ENCODE measurements at places on chromosomes 2 and 18.

- DNase-seq = no peak
Observed at GRCh38 chr2:189134485-189134884, 45.1 kb downstream of the COL5A2 start.

GRCh38 chr2:214671319-214671885 lies 138.1 kb downstream of the BARD1 start:
- no peak for DNase-seq

DNA sequence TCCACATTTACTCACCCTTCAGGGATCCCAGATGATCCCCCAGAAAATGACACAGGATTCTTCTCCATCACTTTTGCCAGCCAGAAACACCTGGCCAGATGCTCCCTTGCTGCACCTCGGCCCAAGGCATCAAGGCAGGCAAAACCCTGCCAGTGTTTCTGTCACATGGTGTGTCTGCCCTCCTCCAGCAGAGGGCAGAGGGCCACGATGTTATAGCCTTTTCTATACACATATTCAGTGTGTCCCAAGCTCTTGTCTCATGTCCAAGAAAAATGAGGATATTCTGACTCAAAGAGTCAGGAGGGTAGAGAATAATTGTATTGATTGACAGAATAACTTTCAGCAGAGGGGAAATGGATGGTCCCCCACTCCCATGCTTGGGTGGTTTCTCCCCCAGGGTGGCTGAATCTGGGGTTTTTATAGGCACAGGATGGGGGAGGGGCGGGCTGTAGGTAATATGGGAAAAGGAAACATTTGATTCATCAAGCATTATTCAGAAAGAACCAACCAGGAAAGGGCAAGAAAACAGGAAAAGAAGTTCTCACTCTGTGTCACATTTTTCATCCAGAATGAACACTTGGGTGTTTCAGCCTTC lies 933.9 kb downstream of the TRIB2 start:
- no peak for DNase-seq

DNA sequence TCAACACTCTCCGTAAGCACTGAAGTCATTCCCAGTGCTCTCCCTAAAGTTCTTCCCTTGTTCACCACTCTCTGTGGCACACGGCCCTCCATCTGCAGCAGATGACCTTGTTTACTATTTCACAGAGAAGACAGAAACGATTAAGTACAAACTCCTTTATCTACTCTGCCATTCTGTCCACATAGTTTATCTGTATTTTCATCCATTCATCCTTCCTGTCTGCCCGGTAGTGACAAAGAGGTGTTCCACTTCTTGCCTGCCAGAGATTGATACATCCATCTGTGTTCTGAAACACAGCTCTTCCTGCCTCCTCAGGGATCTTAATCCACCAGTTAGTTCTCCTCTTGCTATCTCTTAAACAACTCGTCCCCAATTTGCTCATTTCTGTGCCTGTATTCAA lies 77.9 kb upstream of the CD226 start:
- DNase-seq = no peak

DNA sequence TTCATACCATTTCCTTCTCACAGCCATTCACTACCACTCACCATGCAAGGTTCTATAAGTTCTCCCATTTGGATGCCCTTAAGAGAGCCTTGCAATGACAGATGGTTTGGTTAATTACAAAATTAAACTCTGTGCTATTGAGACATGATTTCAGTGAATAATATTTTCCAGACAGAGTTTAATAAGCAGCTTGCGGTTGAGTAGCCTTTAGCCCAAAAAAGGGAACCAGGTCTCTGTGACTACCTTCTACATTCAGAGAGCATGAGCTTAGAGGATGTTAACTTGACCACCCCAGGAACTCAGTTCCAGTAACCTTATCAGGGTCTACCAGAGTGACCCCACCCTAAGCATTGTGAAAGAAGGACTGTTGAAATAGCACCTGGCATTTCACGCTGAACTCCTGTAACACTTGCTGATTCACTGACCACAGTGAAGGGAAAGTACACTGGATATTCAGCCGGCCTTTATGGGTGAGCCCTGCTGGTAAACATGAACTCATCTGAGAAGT lies 1173.1 kb upstream of the ZEB2 start:
- peak; percentile 3 for DNase-seq

- DNase-seq = no peak
Observed at GRCh38 chr2:198314559-198315153, 510.3 kb downstream of the PLCL1 start.

GRCh38 chr2:37819186-37819585 lies 105.9 kb upstream of the RMDN2 start:
- DNase-seq = peak; percentile 57
